ENCODE measurements at places on chromosomes 1 and 21.

DNA sequence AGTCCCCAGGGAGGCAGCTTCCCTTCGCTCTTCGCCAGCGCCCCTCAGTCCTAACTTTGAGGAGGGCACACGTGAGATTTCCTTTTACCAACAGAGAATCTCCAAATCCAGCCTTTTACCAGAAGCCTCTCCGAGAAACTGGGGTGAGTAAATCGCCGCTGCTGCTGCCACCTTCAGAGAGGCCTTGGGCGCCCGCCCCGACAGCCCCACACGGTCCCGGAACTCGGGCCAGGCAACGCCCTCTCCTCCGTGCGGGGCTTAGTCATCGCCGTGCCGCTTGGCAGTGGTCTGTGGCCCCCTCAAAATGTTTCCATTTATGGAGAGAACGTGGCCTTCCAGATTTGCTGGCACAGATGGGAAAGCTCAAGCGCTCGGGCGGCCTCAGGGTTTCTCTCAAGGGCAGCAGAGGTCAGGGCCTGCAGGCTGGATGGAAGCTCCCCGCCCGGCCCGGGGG, 41.4 kb upstream of the COL6A2 start:
- DNase-seq = no peak

DNA sequence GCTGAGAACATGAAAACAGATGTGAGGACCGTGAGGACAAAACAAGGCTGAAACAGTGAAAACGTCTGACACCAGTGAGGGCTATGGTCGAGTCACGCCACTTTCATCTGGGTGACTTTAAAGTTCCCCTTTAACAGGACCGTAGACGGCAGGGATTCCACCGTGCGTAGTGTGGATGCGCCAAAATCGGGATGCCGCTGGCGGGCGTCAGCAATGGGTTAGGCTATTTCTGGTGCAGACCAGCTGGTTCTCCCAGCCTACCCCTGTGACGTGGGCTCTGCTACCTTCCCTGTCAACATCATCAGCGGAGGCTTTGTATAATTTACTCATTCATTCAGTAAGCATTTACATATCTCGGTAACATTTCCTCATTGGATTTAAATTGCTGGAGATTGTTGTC, 246.6 kb upstream of the AJAP1 start:
- DNase-seq = no peak

DNA sequence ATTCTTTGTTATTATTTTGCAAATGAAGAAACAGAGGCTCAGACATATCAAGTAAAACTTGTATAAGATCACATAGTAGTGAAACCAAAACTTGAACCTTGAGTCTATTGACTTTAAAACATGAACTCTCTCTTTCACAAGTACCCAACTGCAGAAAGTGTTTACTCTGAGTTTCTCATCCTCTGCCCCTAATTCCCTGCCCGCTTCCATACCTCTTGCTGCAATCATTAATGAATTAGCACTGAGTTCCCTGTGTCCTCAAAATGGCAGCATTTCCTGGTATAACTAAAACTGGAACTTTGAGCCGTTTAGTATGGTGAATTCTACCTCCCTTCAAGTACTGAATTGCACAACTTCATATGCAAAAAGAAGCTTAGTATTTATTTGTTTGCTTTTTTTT, 147.7 kb upstream of the DNAH14 start:
- no peak for DNase-seq

DNA sequence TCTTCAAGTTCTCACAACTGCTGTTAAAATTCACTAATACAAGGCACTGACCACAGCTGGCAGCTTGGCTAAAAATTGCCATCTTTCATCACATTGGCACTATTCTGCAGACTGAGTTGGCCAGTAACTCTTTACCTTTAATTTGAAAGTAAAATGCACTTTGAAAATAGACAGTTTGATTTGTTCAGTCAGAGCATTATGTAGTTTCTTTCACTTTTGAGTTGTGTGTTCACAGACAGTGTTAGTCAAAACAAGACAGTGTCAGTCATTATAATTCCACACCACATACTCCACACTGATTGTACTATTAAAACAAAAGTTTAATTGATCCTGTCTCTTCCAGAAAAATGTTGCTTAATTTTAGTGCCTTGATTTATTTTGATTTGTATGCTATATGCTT, 160.7 kb downstream of the SDCCAG8 start:
- DNase-seq = no peak

DNA sequence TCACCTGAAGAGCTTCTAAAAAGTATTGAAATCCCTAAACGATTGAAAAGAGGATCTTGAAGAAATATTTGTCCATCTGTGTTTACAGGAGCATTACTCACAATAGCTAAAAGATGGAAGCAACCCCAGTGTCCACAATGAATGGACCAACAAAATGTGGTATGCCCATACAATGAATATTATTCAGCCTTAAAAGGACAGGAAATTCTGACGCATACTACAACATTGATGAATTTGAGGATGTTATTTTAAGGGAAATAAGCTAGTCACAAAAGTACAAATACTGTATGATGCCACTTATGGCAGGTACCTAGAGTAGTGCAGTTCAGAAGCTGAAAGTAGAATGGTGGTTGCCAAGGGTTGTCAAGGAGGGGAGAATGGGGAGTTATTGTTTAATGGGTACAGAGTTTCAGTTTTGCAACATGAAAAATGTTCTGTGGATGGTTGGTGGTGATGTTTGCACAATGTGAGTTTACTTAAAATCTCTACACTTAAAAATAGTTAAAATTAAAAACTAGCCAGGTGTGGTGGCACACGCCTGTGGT, 37.1 kb upstream of the GADD45A start:
- no peak for DNase-seq

- DNase-seq = no peak
Measured at GRCh38 chr1:169534653-169535052, 48.9 kb upstream of the SLC19A2 start.

- no peak for DNase-seq
Measured at GRCh38 chr1:240234485-240235210, 143.0 kb downstream of the FMN2 start.

DNA sequence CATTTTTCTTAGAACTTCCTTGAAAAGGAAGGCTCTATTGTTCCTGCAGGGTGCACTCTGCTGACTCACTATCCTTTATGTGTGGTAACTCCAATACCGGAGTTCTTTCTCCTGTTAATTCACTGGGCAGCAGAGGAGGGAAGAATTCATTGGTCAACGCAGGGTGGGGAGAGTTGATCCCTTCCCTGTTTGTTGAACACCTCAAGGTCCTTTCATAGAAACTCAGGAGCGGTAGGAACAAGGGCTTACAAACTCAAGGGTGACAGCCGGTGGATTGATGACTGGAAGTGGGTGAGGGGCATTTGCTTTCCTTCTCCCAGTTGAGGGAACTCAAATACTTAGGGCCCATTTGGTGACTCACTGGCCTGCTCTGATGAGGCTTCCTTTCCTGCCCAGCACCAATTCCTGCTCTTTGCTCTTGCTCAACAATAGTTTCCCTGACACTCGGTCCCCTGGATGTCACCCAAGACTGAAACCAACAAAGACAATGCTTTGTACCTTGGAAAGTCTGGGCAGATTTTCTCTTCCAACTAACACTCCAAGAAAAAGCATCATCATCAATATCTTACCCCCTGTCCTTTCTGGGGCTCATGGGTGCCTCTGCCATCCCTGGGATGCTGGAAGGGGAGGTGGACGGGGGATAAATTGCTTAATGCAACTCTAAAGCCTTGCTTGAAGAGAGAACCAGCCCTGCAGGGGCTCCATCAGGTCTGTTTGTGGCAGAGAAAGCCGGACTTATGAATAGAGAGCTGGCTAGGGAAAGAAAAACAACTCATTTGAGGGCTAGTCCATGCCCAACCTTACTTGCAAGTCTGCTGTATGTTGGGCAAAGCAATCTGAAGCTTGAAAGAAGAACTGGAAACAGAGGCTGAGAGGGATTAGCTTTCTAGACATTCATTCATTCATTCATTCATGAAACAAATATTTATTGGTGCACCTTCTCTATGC, 9.3 kb downstream of the SLC26A9 start:
- no peak for DNase-seq

DNA sequence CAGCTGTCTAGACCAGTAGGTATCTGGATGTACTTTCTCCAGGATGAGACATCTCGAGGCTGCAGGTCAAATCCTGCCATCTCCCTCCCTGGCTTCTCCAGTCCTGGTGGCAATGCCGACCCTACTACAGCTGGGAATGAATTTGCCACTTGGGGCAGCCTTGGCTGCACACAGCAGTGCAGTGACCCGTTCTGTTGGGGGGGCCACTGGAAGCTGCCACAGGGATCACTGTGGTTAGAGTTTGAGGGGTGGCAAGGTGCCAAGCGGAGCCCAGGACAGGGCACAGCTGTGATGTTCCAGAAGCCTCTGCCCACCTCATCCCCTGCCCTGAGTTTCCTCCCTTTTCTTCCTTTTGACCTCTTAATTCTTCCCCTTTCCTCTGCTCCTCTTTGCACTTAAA, 17.1 kb downstream of the COL6A2 start:
- no peak for DNase-seq

GRCh38 chr1:65725064-65725463, 67.6 kb upstream of the PDE4B start:
- no peak for DNase-seq
